ENCODE measurements at places on chromosomes 16 and 17.

DNA sequence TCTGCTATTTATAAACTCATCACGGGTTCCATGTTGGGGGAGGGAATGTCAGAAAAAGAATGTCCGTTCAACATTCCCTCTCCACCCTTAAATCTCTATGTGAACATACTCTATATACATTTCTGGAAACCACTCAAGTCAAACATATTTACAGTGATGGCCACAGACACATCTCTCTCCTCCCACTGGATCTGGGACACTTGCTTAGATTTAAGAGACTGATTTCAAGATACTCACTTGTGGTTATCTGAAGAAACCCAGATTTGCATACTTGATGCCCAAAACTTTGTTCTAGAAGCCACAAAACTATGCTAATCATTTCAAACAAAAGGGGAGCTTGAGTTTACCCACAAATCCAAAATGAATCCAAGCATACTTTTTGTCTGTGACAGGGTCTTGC, 182.9 kb upstream of the SOX9 start:
- no peak for DNase-seq

DNA sequence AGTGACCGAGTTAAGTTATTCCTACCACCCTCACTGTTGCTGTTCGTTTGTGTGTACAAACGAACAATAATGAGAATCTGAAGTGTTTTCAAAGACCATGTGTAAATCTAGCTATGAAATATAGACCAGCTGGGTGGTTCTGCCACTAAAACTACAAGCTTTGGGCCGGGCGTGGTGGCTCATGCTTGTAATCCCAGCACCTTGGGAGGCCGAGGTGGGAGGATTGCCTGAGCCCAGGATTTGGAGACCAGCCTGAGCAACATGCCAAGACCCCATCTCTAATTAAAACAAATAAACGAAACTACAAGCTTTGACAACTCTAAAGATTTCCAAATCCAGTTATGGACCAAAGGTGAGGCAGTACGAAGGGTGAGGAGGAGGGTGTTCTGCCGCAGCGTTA, 973 bp downstream of the RECQL5 start:
- DNase-seq, result no peak

DNA sequence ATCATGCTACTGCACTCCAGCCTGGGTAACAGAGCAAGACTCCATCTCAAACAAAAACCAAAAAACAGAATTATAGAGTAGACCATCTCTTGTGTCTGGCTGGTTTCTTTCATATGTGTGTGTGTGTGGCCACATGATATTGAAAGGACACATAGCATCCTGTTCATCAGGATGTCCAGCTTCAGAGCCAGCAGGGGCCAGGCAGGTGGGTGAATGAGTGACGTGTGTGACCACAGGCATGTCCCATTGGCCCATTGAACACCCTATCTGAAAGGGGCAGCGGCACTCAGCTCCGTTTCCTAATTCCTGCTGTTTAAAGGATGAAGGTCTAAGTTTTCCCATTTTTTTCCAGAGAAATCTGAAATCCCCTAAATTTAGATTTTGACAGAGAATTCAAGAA, 174.2 kb downstream of the PRKCB start:
- no peak for DNase-seq

DNA sequence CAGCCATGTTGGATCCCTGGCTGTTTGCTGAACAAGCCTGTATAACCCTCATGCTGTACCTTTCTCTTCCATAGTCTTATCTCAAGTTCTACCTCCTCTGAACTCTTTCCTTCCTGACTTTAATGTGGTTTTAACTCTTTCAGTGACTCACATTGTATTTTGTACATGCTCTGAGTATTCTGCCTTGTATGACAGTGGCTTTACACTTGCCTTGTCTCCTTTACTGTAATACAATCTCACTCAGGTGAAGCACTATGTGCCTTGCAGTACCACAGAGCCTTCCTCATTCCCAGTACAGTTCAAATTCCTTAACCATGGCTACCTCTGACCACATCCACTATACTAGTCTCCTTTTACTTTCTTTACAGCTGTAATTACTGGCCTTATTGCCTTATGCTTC, 14.1 kb downstream of the PSMD11 start:
- DNase-seq, result no peak

DNA sequence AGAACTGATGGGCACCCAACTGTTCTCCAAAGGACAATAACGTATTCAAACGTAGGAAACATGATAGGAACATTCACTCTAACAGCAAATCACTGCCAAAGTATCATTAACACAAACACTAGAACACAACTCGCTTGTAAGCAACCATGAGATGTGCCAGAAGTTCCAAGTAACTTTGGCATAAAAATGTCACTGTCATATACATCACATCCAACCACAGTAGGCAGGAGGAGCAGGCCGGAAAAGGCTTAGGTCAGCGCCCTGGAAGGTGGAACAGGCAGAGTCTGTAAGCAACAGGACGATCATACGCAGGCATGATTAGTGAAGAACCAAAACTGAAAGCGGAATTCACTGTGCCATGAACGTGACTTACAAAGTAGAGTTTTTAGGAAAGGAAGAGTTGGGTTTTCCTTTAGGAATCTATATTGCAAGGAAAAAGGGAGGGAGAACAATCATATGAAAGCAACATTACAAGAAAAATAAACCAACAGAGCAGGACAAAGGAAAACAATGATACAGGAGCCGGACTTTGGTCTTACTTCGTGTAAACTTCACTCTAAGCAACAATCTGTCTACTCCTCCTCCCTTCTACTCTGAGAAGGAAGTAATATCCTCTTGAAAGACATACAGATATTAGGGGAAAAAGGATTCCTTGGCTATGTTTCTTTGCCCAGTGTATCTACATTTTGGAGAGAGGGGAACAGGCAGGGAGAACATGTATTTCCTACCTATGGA, 52.3 kb downstream of the YWHAE start:
- DNase-seq, result no peak

GRCh38 chr16:59259950-59260319, 525.8 kb upstream of the GOT2 start:
- no peak for DNase-seq

DNA sequence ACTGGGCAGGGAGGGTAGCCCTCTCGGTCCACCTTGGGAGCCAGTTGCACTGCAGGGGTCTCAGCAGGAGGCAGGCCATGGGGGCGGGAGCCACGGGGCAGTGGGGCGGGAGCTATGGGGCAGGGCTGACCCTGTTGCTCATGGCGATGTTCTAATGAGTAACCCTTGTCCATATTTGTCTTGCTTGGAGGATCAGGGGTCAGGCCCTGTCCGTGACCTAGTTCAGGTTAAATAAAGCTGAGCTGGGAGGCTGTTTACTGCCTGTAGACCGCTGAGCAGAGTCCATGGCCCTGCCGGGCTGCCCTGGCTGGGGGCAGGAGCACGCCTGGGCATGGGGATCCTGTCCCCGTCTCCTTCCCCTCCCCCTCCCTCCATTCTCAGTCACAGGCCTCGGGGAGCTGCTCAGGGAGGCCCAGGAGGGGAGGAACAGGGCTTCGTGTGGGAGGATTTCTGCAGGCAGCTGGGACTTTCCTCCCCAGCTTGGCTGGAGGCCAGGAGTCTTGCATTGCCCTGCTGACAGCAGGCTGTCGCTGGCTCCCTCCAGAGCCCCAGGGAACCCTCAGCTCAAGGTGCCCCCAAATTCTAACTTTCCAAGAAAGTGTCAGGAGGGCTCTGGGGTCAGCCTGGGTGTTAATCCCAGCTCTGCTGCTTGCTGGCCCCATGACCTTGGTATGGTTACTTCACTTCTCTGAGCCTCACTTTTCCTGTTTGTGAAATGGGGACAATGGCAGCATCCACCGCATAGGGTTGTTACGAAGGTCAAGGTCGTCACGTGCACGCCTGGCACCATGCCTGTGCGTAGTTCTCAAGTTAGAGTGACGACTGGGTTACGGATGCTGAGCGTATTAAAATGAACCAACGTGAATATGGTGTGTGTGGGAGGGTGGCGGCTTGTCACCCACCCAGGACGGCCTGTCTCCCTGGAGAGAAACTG, 6.1 kb upstream of the SERPINF2 start:
- no peak for DNase-seq

DNA sequence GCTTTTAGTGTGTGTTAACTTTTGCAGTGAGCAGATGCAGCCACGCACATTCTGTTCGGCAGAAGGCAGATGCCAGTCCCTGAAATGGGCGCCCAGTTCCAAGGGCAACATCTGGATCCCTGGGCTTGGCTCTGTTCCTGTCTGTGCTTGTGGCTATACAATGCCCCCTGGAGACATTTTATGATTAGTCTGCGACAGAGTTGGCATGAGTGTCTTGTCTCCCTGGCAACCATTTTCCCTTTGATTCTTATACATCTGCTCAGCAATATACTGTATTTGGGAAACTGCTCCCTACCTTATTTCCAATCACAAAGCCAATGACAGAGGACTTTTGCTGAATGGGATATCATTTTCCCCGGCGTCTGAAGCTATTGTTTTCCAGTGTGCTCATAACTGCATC, 1629.5 kb upstream of the GOT2 start:
- no peak for DNase-seq

- no peak for DNase-seq
Measured at GRCh38 chr17:863880-864279, 81.7 kb downstream of the MRM3 start.

GRCh38 chr17:44541884-44542581, 15.3 kb upstream of the FZD2 start:
- DNase-seq, result no peak

GRCh38 chr17:30520436-30520835, 43.2 kb downstream of the GOSR1 start:
- DNase-seq, result peak; percentile 71

DNA sequence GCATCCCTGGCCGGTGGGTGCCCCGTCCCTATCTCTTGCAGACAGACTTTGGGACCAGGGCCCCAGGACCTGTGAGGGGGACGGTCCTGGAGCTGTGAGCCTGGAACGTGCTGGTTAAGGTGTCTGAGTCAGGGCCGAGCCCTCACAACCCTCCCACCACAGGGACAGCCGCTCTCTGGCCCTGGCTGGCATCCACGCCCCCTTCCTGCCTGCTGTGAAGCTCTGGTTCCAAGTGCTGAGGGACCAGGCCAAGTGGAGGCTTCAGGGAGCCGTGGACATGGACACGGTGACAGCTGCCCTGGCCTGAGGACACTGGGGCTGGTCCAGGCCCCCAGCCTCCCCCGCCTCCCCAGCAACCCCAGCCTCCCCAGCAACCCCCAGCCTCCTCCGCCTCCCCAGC, 6.6 kb downstream of the TSR3 start:
- DNase-seq, result no peak

GRCh38 chr17:57311281-57312216, 55.2 kb downstream of the MSI2 start:
- DNase-seq, result no peak

GRCh38 chr17:64406321-64407200, 15.9 kb upstream of the PECAM1 start:
- no peak for DNase-seq

DNA sequence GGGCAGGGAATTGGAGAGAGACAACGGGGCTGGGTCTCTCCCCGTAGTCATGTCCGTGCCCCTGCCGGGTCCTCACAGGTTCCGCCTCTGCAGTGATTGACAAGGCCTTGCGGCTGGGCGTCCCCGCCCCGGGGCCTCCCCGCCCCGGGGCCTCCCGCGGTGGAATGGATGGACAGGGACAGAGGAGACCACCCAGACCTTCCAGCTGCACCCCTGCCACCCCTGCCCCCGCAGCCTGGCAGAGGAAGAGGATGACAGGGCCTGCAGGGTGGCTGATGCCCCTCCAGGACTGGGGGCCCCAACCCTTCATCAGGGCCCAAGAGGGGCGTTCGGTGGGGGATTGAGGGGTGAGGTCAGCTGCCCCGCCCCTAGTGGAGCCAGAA, 216.4 kb upstream of the CIBAR2 start:
- DNase-seq, result no peak

GRCh38 chr17:2687074-2687418, 24.5 kb downstream of the CLUH start:
- no peak for DNase-seq

DNA sequence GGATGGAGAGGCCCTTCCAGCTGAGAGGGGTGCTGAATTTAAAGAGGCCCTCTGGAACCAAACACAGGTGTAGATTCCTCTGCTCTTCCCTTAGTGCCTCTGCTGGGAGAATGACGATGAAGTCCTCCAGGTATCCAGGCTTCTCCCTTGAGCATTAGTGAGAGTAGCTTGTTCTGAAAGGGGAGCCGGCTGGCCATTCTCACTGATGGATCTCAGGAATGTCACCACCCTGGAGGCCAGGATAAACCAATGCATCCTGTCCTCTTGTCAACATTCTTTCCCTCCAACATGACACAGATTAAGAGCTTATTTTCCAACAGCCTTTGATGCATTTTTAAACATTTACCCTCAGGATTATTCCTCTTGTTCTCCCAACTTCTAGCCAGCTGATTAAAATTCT, 325.5 kb downstream of the CA10 start:
- no peak for DNase-seq

DNA sequence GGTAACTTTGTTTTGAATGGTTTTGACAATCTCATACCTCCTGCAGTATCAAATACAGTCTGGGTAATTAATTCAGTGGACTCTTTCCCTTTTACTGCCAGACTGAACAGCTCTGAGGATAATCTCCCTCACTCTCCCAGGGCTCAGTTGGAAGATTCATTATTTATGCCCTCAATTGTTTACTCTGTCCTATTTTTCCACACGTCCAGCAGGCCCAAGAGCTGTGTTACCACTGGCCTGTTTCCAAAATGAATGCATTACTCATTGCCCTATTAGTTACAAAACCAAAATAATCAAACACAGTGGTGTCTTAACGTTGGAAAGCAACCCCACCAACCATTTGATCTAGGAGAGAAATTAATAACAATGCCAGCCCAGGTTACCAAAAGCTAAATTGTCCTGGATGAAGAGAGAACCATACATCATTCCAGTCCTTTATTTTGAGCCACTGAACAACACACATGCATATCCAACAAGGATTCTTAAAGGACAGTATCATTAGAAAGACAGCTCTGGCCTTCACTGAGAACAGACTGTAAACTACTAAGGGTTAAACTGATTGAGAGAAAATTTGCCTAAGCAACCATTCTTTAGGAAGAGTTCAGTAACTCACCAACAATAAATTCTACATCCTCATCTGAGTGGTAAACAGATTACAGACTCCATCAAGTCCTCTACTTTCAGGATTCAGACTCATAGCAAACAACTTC, 34.5 kb downstream of the FAM222B start:
- DNase-seq, result no peak

DNA sequence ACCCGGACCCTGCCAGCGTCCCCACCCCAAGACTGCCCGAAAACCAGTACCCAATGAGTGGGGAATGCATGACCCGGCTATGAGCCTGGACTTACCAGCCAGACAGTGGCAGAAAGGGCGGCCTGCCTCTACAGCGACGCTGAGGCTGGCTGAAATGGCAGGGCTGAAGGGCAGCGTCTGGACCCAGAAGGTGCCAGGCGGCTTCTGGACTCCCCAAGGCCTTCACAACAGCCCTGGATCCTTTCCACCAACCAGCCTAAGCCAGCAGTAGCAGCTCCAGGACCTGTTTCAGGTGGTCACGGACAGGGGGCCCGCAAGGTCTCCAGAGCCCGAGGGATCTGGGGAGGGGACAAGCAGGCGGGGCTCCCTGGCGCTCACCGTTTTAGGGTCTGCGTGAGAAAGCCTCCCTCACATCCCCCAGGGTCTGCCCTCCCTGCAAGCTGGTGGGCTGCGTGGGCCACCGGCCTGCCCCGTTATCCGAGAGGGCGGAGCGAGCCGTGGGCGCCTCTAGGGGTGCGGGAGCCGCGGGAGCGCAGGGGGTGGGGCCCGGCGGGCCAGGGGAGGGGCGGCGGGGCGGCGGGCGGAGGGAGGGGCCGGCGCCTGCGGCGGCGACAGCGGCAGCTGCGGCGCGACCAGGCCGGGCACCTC, at the start of gene RIPOR1:
RIPOR1 (plus strand) TSS at position 608 of the 648 bp plus-strand sequence. CDS start 9,618 bp downstream, outside the sequence.
- no peak for DNase-seq

GRCh38 chr17:42354956-42355843, 33.0 kb downstream of the STAT3 start:
- DNase-seq, result peak; percentile 48

All from skin of body (tissue), 3 donors.